ENCODE measurements at places on chromosomes 3 and 15.
A peak's percentile ranks its signal among the peaks of the same experiment; 100 is the strongest.

GRCh38 chr3:88301996-88302393, 152.2 kb downstream of the C3orf38 start:
- DNase-seq = no peak

- DNase-seq = no peak
Observed at GRCh38 chr15:39215015-39215414, 365.9 kb upstream of the THBS1 start.

DNA sequence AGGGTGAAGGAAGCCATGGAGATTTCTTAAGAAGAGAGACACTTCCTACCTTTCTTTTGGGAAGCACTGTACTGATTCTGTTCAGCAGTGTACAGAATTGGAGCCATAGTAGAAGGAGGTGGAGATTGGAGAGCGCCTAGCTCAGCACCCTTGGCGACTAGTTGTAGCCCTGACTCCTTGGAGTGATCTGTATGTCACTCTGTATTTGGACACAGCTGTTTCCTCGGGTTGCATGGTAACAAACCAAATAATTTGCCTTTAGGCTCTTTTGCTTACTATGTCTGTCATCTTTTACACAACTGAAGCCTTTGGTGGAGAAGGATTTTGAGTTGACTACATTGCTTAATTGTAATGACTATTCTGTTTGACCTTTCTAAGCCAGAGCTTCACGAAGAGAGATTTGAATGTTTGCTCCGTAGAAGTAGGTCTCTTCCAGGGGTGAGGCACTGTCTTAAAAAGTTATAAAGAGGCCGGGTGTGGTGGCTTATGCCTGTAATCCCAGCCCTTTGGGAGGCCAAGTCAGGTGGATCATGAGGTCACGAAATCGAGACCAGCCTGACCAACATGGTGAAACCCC, 77.1 kb downstream of the AKAP13 start:
- DNase-seq = no peak

DNA sequence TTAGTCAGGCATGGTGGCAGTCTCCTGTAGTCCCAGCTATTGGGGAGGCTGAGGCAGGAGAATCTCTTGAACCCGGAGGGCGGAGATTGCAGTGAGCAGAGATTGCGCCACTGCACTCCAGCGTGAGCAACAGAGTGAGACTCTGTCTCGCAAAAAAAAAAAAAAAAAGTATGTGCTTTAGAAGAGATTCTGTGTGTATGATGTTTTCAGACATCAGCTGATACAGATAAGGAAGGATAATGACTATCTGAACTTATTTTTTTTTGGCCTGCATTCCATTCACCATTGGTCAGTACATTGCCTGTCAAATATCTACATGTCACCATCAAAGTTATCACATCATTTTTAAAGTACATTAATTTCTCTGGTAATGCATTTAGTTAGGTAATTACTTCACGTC, 17.4 kb downstream of the C3orf38 start:
- DNase-seq = no peak

DNA sequence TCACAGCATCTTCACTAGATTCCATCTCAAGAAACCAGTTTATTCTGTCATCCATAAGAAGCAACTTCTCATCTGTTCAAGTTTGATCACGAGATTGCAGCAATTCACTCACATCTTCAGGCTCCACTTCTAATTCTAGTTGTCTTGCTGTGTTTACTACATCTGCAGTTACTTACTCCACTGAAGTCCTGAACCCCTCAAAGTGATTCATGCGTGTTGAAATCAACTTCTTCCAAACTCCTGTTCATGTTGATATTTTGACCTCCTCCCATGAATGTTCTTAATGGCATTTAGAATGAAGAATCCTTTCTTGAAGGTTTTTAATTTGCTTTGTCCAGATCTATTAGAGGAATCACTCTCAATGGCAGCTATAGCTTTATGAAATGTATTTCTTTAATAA, 287.6 kb upstream of the TBL1XR1 start:
- no peak for DNase-seq

- DNase-seq = no peak
Observed at GRCh38 chr15:75655931-75656330, 8.2 kb downstream of the SNX33 start.

DNA sequence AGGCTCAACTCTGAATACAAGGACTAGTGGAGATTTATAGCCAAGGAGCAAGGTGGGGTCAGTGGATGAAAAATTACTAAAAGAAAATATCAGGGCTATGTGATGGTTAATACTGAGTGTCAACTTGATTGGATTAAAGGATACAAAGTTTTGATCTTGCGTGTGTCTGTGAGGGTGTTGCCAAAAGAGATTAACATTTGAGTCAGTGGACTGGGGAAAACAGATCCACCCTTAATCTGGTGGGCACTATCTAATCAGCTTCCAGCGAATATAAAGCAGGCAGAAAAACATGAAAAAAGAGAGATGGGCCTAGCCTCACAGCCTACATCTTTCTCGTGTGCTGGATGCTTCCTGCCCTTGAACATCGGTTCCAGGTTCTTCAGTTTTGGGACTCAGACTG, 14.4 kb upstream of the SENP7 start:
- no peak for DNase-seq

GRCh38 chr3:197256836-197257444, 41.5 kb downstream of the DLG1 start:
- peak; percentile 11 for DNase-seq

GRCh38 chr3:182797876-182798275, 4.6 kb downstream of the ATP11B start:
- no peak for DNase-seq

DNA sequence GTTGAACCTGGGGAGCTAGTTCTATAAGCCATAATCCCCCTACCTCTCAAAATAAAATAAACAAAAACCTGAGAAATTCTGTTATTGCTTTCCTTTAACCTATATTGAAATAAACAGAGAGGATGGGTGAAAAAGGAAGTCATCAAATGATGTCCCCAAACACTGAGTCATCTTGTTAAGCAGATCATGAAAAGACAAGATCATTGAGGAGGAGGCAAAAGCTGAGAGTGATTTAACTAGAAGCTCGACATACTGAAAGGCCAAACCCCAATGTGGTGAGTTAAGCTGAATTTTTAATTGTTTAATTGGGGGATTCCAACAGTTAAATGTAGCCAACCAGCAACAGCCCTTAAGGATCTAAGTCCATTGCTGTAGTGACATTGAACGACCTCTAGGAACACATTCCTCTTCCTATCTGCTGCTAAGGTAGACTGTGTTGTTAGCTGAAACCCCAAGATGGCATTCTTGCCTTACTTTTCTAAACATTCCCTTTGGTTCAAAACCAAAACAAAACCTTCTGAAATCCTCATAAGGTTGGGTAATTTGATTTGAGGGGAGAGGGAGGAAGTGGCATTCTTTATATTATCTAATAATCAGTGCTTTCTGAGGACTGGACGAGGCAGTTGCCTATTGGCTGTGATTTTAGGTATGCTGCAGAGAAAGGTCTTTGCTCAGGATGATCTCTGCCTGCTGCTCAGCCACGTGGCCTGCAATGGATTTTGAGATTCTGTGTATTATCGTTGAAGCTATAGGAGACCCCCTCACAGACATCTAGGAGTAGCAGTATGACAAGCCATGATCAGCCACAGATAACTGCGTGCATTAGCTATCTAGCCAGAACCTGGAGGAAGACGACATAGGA, 62.7 kb upstream of the BNIP2 start:
- DNase-seq = no peak

GRCh38 chr3:171279972-171280371, 180.2 kb downstream of the TNIK start:
- no peak for DNase-seq

GRCh38 chr3:78580681-78581080, 1187.1 kb downstream of the ROBO1 start:
- no peak for DNase-seq

DNA sequence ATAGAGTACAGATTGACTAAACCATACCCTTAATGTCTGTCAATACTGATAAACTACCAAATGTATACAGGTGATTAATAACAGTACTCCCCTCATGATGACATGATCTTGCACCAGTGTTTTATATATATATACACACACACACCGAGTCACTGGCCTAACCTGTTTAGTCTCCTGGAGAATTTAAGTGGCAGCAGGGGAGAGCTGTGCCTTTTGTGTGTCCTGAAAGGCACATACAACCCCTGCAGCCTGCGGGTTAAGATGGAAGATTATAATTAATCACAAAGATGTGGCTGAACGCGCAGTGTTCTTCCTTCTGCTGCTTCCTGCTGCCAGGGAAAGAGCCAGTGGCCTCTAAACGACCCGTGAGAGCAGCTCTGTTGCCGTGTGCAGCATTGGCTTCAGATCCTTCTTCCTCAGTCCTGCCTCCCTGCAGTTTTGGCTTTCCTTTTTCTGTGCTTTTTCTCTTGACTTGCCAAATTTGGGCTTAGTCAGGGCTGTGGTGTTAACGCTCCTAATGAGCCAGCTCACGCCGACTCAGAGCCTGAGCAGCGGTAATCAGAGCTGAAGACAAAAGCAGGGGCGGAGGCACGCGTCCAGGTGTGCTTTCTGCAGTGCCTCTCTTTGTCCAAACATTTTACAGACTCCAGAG, 42.5 kb upstream of the UBE3A start:
- no peak for DNase-seq

DNA sequence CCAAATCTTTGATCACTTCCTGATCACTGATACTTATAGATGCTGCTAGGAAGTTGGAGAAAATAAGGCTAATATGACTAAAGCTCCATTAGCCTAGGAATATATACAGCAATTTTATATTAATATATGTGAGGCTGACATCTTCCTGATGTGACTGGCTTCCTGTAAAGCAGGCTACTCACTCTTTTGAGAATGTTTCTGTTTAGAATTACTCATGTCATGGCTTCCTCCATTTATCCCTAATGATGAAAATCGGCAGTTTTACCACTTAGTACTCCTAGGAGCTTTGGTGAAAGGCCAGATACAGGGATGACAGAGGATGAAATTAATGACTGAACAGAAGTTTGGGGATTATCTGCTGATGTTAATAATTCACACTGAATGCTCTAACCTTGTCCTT, 3.9 kb upstream of the MAP1A start:
- DNase-seq = no peak

GRCh38 chr3:141575879-141576743, 89.3 kb downstream of the RASA2 start:
- DNase-seq = no peak

DNA sequence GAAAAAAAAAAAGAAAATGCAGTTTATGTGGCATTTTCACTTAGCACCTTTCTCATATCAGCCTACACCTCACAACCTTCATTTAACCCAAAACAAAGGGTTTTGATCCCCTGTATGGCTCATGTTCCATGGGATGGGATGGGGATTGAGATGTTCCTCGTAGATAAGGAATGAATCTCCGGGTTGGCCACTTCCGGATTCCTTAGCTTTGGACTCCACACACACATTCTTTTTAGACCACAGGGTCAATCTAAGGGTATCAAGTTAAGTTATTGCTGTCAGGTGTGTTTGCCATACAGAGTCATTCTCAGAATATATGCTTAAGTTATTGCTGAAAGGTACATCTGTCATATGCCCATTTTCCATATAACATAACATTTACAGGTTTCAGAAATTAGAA, 301.4 kb upstream of the TGFBR2 start:
- DNase-seq = no peak

- DNase-seq = no peak
Observed at GRCh38 chr15:67019069-67019468, 46.3 kb upstream of the SMAD3 start.

GRCh38 chr3:133547432-133548041, 25.9 kb upstream of the CDV3 start:
- no peak for DNase-seq

DNA sequence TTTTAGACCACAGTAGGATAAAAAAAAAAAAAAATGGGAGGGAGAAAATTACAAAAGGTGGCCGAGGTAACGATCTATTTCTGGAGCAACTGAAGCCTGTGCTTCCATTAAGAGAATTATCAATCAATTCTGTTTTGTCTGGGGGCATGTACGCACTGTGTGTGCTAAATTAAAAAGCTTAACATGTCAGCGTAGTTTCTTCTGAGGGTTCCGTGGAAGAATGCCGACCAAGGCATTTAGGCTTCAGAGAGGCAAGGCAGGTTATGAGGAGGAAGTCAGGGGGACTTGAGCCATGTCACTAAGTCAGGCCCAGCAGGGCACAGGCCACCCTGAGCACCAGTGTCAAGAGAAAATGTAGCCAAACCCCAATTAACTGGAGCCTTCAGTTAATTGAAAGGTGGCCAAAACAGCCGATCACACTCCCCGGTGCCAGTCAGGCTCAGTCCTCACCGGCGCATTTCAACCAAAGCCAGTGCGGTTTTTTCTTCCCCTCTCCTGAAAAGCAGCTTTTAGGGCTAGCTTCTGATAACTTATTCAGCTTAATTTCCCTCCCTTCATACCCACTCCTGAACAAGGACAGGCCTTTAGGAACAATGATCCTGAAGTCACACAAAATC, 113.9 kb downstream of the MEGF11 start:
- no peak for DNase-seq

DNA sequence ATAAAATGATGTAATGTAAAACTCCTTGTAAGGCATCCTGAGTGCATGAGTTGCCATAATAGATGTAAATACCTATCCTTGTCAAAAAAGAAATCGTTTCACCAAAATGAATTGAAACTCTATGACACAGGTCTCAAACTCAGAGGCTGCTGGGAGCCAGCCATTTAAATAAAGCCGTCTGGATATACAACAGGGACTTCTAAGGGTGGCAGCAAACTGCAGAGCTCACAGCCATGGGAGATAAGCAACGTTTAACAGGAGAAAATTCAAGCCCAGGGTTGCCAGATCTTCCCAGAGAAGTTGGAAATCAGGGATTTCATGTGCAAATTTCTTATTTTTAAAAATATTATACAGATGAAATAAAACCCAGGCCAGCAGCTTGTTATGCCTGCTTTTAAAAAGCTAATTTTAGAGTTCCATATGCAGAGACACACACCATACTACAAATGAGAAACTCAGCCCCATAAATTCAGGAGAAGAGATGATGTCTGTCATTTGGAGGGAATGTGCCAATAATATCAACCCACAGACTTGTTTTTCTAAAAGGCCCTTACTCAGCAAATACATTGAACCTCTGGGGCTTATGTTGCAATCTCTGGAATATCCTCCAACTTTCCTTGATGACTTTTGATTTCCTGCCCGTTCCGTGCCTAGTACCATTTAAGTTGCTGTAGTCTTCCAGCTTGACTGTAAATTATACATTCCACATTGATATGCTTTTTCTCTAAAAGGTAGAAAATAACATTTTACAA, 75.6 kb downstream of the AQP9 start:
- no peak for DNase-seq

GRCh38 chr3:51717947-51718346, 11.1 kb downstream of the GRM2 start:
- no peak for DNase-seq

- DNase-seq = no peak
Observed at GRCh38 chr3:71495708-71496472, 87.6 kb downstream of the FOXP1 start.

DNA sequence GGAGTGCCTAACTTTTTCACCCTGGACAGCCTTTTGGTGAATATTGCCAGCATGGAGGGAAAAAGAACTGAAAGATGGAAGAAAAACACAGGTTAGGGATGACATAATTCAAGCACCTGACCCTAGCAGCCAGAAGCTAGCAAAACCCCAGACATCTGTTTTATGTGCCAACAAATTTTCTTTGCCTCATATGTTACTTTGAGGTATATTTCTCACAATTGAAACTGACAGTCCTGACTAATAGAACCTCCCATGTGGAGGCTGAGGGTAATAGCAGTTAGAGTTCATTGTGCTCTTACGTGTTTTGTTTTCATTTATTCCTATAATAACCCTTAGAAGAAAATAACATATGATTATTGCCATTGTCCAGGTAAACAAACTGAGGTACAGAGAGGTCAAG, 71.5 kb upstream of the SLC25A26 start:
- DNase-seq = no peak
